ENCODE measurements at places on chromosomes 2 and 18.

- DNase-seq, result no peak
Measured at GRCh38 chr2:172957734-172958133, 117.9 kb upstream of the MAP3K20 start.

GRCh38 chr2:172993139-172993538 is 82.5 kb upstream of the MAP3K20 start:
- DNase-seq, result no peak

GRCh38 chr2:174798801-174799200 is 34.5 kb upstream of the CHRNA1 start:
- no peak for DNase-seq

GRCh38 chr2:70133491-70134322 is 46.4 kb downstream of the PCBP1 start:
- no peak for DNase-seq

Data from stimulated activated CD8-positive, alpha-beta memory T cell treated with anti-CD3 and anti-CD28 coated beads, Interleukin-7, amount 100 ng/mL, for 1 hour (primary cell).